HepG2 (cell line): ENCODE measurements at places on chromosomes 4 and X. TPM values are rescaled to one million over a fixed set of nuclear protein-coding genes. Genes with fewer than 3 reads are reported as not detected.
A peak's percentile ranks its signal among the peaks of the same experiment; 100 is the strongest.

GRCh38 chr4:36183232-36183631, 61.1 kb downstream of the ARAP2 start:
- no peak for DNase-seq
- H3K27me3 ChIP-seq = no peaks in the 10 kb centered on the region
- no peaks in the 10 kb centered on the region for H3K36me3 ChIP-seq
- no peak overlapping the region for H3K27ac ChIP-seq
- no peaks in the 10 kb centered on the region for H3K4me1 ChIP-seq

The CNGA2 gene
- not detected in 2 replicates for total RNA-seq

The TMEM185A gene
- total RNA-seq = 4.4 and 5.9 TPM in 2 replicates

- H3K4me1 ChIP-seq = no peaks in the 10 kb centered on the region
- no peak overlapping the region for H3K27ac ChIP-seq
- no peaks in the 10 kb centered on the region for H3K36me3 ChIP-seq
- H3K27me3 ChIP-seq = no peaks in the 10 kb centered on the region
- H3K4me3 ChIP-seq = no peak overlapping the region
Measured at GRCh38 chr4:189502841-189503435, 437.7 kb upstream of the FRG1 start.

The GAGE12E gene
- not detected in 2 replicates for total RNA-seq

- H3K27ac ChIP-seq = no peak overlapping the region
- H3K4me3 ChIP-seq = no peak overlapping the region
- no peak for DNase-seq
- H3K36me3 ChIP-seq = no peaks in the 10 kb centered on the region
Measured at GRCh38 chr4:11647433-11647832, 218.7 kb upstream of the HS3ST1 start.

GRCh38 chrX:24448762-24449250, 16.3 kb upstream of the PDK3 start:
- no peak overlapping the region for H3K27ac ChIP-seq
- H3K27me3 ChIP-seq = no peaks in the 10 kb centered on the region

DNA sequence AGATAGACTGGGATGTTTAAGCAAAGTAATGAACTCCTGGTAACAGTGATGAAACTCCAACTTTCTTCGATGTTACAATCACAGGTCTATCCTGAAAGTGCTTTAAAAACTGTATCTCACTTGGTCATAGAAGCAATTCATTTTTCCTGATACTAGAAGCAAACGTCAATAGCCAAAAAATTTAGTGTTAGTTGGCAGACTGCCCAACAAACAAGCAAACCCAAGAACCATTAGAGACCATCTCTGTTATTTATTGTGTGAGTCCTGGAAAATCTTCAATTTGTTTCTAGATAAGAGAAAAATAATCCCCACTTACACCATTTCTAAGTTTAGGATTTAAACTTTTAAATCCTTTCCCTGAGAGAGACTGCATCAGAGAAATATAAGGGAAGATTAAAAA, 553.9 kb downstream of the INPP4B start:
- no peaks in the 10 kb centered on the region for H3K27me3 ChIP-seq
- DNase-seq = no peak
- no peaks in the 10 kb centered on the region for H3K4me1 ChIP-seq
- H3K27ac ChIP-seq = no peak overlapping the region

- H3K27me3 ChIP-seq = no peaks in the 10 kb centered on the region
- peak overlapping the region; percentile 53 for H3K27ac ChIP-seq
- peak overlapping the region; percentile 2 for H3K4me3 ChIP-seq
- peaks cover 49% of the 10 kb centered on the region for H3K4me1 ChIP-seq
- peak; percentile 79 for DNase-seq
Measured at GRCh38 chr4:121794505-121795188, 6.5 kb upstream of the EXOSC9 start.

The LGI2 gene
- total RNA-seq = not detected in 2 replicates

- H3K4me1 ChIP-seq = no peaks in the 10 kb centered on the region
- H3K27ac ChIP-seq = no peak overlapping the region
- peaks cover 11% of the 10 kb centered on the region; the same call in 2 of the 3 replicates for H3K27me3 ChIP-seq
- DNase-seq = no peak
Measured at GRCh38 chr4:51820443-51821234, 22.3 kb upstream of the DCUN1D4 start.

GRCh38 chr4:183517781-183518180, 12.9 kb downstream of the ING2 start:
- no peaks in the 10 kb centered on the region for H3K27me3 ChIP-seq
- no peak overlapping the region for H3K4me3 ChIP-seq
- H3K27ac ChIP-seq = no peak overlapping the region
- no peaks in the 10 kb centered on the region for H3K36me3 ChIP-seq
- peaks cover 2% of the 10 kb centered on the region; the same call in 1 of the 2 replicates for H3K4me1 ChIP-seq

GRCh38 chr4:78650106-78651024, 98.8 kb downstream of the ANXA3 start:
- no peak overlapping the region for H3K4me3 ChIP-seq
- H3K4me1 ChIP-seq = peaks cover 9% of the 10 kb centered on the region
- H3K36me3 ChIP-seq = no peaks in the 10 kb centered on the region

The UGT2B11 gene
- 1.2 and 2.1 TPM in 2 replicates for total RNA-seq

The USP17L24 gene
- total RNA-seq = not detected in 2 replicates

The CT55 gene
- total RNA-seq = 0.15 TPM in 1 of 2 replicates, not detected in the other

DNA sequence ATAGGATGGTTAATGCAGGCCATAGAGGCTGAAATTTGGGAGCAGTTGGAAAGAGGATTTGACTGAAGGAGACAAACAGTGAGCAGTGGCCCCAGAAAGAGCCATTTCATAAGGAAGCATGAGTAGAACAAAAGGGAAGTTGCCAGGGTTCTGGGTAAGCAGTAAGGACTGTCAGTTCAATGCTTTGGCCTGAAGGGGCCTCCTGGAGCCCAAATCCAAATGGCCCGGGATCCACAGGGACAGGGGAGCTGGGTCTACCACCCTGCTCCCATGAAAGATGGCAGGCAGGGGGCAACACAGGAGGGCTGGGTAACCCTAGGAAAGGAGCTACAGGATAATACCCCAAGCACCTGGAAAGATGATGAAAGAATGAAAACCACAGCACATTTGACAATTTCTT, 4.1 kb upstream of the INTS6L start:
- H3K27ac ChIP-seq = no peak overlapping the region
- H3K36me3 ChIP-seq = no peaks in the 10 kb centered on the region
- H3K4me1 ChIP-seq = no peaks in the 10 kb centered on the region

The RTL5 gene
- total RNA-seq = not detected in 2 replicates

DNA sequence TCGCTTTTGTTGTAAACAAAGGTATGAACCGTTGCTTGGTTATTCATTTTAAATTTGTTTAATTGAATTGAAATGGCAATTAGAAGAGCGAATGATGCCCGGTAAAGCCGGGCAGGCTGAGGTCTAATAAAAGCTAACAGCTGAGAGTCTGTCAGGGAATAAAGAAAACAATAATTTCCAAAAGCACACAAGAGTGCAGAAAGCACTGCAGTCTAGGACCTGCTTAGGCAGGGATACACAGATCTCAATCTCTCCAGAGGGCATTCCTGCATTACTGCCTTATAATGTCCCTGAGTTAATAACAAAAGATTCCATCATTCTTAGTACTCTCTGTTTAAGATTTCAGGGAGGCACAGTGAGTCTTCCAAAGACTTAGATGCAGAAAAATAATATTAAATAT, 27.6 kb upstream of the EMCN start:
- no peaks in the 10 kb centered on the region for H3K36me3 ChIP-seq
- H3K4me1 ChIP-seq = no peaks in the 10 kb centered on the region
- H3K4me3 ChIP-seq = no peak overlapping the region

- no peaks in the 10 kb centered on the region for H3K27me3 ChIP-seq
- no peak overlapping the region for H3K4me3 ChIP-seq
- H3K4me1 ChIP-seq = no peaks in the 10 kb centered on the region
Measured at GRCh38 chrX:118770133-118770760, 42.8 kb downstream of the IL13RA1 start.

- H3K27ac ChIP-seq = no peak overlapping the region
- no peaks in the 10 kb centered on the region for H3K27me3 ChIP-seq
- no peak overlapping the region for H3K4me3 ChIP-seq
- peaks cover 45% of the 10 kb centered on the region for H3K36me3 ChIP-seq
Measured at GRCh38 chr4:10077076-10077475, 39.5 kb downstream of the WDR1 start.

- no peak for DNase-seq
- no peak overlapping the region for H3K4me3 ChIP-seq
- no peaks in the 10 kb centered on the region for H3K36me3 ChIP-seq
- no peaks in the 10 kb centered on the region for H3K27me3 ChIP-seq
Measured at GRCh38 chrX:109914114-109914849, 88.6 kb upstream of the TMEM164 start.

DNA sequence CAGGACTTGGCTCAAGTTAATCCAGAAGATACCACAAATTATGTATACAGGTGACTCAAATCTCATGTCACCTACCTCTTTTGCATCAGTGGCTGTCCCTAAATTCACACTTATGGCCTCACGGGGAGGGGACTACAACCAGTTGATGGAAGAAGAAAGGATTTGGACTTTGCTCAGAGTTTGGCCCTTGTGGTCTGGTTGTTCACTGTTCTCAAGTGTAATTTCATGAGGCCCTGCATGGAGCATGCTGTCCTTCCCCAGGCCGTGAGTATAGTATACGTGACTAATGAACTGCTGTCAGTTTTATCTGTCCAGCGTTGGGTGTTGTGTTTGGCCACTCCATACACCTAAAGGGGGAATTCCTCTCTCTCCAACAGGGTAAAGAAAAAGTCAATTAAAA, 27.5 kb upstream of the LSM6 start:
- DNase-seq = no peak
- no peaks in the 10 kb centered on the region for H3K27me3 ChIP-seq
- H3K36me3 ChIP-seq = no peaks in the 10 kb centered on the region

The BTC gene
- not detected in 2 replicates for total RNA-seq

DNA sequence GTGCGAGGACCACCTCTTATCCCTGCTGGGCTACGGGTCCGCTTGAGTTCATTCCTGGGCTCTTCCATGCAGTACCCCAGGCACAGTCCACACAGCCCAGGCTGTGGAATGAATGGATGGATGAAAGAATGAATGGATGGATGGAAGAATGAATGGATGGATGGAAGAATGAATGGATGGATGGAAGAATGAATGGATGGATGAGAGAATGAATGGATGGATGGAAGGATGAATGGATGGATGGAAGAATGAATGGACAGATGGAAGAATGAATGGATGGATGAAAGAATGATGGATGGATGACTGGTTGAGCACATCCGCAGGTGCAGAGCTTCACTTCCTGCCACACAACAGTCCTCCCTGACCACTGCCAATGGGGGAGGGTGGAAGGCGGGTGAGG, 28.2 kb downstream of the ACOX3 start:
- H3K27ac ChIP-seq = no peak overlapping the region
- no peaks in the 10 kb centered on the region for H3K4me1 ChIP-seq
- no peak for DNase-seq
- peaks cover 12% of the 10 kb centered on the region for H3K36me3 ChIP-seq

The AWAT2 gene
- not detected in 2 replicates for total RNA-seq

The NEIL3 gene
- total RNA-seq = 8.4 and 10.6 TPM in 2 replicates

GRCh38 chrX:50827996-50828395, 14.0 kb upstream of the SHROOM4 start:
- no peaks in the 10 kb centered on the region; the same call in 1 of the 2 replicates for H3K27me3 ChIP-seq
- no peak overlapping the region for H3K4me3 ChIP-seq
- DNase-seq = no peak
- H3K27ac ChIP-seq = no peak overlapping the region
- no peaks in the 10 kb centered on the region for H3K36me3 ChIP-seq

The SLC10A4 gene
- 0.07 TPM in 1 of 2 replicates, not detected in the other for total RNA-seq

The OTC gene
- 1.8 and 2.6 TPM in 2 replicates for total RNA-seq

DNA sequence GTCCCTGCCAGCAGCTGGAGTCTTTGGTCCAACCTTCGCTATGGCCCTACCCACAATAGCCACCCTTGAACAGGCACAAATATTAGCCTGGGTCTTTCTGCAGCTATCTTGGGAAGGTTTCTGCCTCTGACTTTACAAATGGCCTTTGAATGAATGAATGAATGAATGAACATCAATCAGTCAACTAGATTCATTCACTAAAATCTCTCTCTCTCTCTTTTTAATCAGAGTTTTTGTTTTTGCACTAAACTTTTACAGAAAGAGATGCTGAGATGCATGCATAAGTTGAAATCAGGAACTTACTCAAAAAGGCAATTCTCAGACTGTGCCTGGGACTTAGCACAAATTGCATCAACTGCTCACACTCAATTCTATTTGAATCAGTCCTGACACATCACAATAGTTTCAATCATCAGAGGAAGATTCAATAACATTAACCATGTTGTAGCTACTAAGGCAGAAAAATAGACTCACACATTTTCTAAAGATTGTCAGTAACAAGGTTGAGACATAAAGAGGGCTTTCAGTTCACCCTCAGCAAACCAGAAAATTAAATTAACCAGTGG, 55.0 kb downstream of the ANXA3 start:
- no peak overlapping the region for H3K27ac ChIP-seq
- no peaks in the 10 kb centered on the region for H3K4me1 ChIP-seq
- no peak overlapping the region for H3K4me3 ChIP-seq
- H3K27me3 ChIP-seq = no peaks in the 10 kb centered on the region

DNA sequence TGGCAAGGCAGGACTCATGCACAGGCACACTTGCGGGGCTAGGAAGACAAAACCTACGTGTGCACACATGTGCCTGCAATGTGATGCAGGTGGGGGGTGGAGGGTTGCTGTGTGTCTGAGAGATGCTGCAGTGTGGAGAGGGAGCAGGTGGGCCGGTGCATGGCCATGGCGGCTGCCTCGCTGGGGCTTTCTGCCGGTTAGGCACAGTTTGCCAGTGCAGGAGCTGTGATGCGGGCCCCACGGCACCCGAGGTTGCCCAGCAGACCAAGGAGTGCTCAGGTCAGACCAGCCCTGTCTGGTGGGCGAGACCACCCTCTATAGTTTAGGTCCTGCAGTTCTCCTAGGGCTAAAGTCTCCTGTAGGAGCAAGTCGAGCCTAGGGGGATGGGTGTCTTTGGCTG, 4.4 kb upstream of the AFM start:
- H3K27ac ChIP-seq = no peak overlapping the region
- H3K4me1 ChIP-seq = peaks cover 24% of the 10 kb centered on the region
- DNase-seq = no peak
- H3K27me3 ChIP-seq = no peaks in the 10 kb centered on the region

The CPEB2 gene
- 2.5 and 3.7 TPM in 2 replicates for total RNA-seq

DNA sequence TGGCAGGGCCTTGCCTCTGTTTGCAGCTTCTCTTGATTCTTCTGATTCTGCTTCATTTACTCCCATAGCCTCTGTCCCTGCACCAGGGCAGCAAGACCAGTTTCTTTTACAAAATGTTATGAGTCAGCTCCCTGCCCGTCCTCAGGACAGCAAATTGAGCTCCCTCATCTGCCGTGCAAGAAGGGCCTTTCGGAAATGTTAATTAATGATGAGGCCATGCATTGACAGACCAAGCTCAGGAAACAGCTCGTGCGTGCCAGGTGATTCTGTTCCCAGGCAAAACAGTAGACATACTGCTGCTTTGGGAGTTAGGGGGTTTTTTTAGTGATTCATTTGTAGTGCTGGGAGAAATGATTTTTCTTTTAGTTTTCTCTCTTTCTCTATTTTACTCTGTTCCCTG, 231.7 kb downstream of the FBXW7 start:
- 0 out of 2 replicates have a peak, but pooled peaks cover 7% of the 10 kb centered on the region for H3K4me1 ChIP-seq
- H3K27ac ChIP-seq = no peak overlapping the region

The SASH3 gene
- not detected in 2 replicates for total RNA-seq
